NCI-H510A treated with DMSO at 0.1 percent for 48 hours (cell line): ENCODE measurements at places on chromosomes 16 and 17.

DNA sequence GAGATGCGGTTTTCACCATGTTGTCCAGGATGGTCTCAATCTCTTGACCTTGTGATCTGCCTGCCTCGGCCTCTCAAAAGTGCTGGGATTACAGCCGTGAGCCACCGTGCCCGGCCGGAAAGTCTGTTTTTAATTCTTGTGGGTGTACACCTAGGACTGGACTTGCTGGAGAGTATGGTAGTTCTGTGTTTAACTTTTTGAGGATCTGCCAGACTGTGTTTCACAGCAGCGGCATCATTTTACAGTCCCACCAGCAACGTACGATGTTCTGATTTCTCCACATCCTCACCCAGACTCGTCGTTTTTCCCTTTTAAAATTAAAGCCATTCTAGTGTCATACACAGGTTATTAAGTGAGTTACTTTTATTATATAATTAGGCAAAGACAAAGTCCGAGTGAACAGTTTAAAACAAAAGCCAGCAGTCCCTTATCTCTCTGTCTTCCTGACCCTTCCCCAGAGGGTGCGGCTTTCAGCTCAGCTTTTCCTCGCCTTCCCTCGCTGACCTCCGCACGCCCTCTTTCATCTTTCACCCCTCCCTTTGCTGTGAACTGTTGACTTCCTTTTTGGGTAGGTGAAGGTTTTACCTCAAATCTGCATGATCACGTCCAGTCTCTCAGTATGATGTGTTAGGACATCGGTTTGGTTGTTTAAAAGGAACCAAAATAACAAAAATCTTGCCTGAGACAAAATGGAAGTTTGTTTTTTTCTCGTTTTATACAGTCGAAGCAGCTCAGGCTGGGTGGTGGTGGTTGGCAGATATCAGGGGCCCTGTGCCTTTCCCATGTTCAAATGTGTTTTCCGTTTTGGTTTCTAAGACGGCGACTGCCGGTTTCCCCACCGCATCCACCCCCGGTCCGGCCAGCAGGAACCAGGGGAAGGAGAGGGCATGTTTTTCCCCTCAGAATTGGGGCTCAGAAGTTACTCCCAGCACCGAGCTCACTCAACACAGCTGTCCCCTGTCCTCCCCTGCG, 18.0 kb downstream of the FAM234A start:
- no peak for DNase-seq

GRCh38 chr16:47431960-47432359, 28.9 kb downstream of the ITFG1 start:
- no peak for DNase-seq

DNA sequence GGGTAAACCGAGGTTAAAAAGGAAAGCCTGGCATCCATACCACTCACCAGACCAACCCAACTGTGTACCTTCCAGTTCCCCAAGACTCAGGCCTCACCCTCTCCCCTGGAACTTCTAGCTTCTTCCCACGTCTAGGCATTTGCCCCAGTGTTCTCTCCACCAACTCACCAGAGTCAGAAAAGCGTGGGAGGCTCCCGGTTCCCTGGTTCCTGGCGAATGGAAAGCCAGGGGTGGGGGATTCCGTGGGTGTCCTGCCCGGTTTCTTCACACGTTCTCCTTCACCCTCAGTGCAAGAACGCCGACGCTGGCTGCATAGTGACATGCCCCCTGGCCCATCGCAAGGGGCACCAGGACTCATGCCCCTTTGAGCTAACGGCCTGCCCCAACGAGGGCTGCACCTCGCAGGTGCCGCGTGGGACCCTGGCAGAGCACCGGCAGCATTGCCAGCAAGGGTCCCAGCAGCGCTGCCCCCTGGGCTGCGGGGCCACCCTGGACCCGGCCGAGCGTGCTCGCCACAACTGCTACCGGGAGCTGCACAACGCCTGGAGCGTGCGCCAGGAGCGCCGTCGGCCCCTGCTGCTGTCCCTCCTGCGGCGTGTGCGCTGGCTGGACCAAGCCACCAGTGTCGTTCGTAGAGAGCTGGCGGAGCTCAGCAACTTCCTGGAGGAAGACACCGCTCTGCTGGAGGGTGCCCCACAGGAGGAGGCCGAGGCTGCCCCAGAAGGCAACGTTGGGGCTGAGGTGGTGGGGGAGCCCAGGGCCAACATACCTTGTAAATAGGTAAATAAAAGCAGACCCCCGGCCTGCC, 1.7 kb downstream of the RNF151 start:
- no peak for DNase-seq

DNA sequence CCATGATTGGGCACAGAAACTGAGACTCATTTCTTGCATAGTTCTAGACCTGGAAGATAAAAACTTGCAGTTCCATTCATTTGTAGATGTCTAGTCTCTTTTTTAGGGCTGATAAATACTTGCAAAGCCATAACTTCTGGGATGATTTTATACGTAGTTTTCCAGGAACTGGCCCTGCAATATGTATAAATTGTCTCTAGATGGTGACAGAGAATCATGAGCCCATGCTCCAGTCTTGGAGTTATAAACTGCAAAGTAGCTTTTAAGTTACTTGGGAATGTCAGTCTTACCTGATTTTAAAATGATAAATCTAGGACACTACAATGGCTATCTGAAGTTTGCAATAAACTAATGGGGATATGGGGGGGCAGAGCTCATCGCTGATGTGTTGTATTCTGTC, 3.0 kb upstream of the ADAMTS18 start:
- DNase-seq, result peak; percentile 18

DNA sequence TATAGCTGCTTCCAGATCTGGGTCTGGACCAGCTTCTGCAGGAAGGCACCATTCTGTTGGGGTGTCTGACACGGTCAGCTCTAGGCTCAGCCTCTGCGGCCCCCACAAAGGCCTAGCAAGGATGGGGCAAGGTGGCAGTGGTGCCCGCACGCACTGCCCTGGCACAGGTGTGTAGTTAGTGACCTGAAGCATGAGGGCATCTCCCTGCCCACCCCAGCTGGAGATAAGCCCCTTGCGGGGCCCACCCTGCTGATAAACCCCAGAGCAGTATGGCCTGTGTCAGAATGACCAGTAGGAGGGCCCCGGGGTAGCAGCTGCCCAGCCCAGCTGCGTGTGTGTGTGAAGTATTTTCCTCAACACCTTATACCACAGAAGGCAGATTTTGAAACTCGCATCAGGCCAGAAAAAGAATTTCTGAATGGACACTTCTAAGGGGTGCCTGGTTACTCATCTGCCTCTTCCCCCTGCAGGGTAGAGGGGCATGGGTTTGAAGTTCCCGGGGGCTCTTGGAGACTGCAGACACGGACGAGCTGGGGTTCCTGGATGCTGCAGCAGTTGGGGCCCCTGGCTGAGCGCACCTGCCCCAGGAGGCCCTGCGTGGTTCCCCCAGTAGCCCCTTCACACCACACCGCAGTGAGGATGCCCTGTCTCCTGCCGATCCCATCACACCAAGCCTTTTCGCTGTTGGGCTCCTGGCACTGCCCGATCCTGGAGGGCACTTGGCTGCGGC, 4.5 kb downstream of the ARHGDIA start:
- no peak for DNase-seq

GRCh38 chr17:53061446-53061845, 761.3 kb upstream of the KIF2B start:
- no peak for DNase-seq

DNA sequence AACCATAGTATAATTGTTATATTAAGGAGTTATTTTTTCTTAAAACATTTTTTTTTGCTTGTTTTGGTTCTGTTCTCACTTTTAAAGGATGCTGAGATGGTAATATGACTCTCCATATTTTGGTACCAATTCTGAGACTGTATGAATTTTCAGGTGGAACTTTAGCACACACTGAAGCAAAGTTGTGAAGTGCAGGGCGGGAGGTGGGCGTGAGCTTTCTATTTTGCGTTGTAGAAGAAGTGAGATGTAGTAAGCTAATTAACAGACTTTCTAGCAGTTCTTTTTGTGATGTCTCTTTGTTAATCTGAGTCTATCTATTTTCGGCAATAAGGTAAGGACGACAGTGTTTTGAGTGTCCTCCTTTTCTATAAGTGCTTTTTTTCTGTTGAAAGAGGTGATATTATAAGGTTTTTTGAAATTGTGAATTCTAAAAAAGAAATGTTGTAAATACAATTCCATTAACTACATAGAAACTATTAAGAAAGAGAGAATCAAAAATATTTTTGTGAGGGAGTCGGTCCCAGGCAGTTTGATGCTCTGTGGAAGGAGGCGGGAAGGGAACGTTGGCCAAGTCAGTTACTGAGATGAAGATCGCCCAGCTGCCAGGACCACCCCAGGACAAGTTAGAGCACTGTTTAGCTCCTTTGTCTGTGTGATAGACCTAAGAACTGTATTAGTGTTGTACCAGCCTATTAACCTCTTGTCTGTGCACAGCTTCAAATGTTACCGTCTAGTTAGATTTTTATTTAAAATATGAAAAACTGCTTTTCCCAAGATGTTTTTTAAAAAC, 65.0 kb downstream of the CCDC182 start:
- DNase-seq, result no peak

DNA sequence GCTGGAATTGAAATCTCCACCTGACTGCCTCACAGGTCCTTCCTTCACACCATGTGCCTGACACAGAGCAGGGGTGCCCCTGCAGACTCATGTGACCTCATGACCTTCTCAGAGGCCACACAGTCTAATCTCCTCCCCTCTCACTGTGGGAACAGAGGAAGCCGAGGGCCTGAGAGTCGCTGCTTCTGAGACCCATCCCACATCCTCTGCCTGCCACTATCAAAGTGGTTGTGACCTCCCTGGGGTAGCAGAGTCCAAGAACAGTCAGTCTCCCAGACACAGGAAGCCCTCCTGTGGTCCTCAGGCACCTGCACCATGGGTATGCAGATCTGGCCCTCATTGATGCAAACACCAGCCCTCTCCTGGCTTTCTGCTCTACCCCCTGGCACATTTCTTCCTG, 78.5 kb downstream of the RAB11FIP4 start:
- no peak for DNase-seq

DNA sequence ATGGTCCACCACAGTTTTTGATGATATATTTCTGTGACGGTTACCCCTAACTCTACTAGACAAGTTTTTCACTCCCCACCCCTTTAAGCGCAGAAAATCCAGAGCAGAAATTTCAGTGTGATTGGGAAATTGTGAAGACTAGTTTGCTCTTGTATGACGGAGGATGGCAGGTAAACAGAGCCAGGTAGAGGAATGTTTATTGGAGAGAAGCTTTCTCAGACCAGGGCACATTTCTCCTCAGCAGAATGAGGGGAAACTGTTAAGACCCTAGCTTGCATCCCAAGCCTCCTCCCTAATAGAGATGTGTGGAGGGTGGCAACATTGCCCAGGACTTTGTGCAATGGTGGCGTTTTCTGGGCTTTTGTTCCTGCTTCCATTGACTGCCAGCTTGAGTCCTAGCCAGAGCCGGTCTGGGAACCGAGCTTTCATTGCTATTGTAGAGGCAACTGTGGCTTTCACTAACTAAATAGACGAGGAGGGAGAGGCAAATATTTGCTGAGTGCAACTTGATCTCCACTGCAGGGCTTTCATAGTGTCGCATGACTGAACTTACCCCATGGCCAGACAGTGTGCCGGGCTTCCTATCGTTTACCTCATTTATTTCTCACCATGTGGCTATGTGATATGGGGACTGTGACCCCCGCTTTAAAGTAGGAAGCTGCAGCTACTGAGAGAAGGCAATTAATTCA, 159.6 kb upstream of the MPHOSPH6 start:
- peak; percentile 91 for DNase-seq

GRCh38 chr17:13734880-13735279, 133.2 kb upstream of the HS3ST3A1 start:
- no peak for DNase-seq

GRCh38 chr16:14310519-14310991, 239.4 kb downstream of the MRTFB start:
- DNase-seq, result no peak

DNA sequence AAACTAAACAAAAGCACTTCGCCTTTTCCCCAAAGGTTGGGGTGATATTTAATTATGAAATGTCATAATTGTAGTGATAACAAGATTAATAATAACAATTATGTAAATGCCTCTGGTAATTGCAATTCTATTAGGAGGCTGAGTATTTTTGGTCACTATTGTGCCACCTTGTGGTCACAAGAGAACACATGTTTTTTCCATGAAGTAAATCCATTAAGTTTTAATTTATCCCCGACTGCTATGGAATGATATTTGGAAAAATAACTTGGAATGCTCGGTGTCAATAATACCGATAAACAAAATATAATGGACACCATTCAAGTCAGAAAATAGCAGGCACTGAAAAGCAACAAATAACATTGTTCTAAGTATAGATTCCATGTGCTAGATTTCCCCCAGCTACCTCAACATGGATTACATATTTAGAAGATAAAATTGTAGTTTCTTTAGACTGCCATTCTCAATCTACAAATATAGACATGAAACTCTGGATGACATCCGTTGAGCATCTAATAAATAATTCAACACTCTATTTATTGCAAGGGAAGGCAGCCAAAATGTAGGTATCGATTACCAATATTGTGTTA, 25.0 kb upstream of the KCNJ2 start:
- DNase-seq, result peak; percentile 77

DNA sequence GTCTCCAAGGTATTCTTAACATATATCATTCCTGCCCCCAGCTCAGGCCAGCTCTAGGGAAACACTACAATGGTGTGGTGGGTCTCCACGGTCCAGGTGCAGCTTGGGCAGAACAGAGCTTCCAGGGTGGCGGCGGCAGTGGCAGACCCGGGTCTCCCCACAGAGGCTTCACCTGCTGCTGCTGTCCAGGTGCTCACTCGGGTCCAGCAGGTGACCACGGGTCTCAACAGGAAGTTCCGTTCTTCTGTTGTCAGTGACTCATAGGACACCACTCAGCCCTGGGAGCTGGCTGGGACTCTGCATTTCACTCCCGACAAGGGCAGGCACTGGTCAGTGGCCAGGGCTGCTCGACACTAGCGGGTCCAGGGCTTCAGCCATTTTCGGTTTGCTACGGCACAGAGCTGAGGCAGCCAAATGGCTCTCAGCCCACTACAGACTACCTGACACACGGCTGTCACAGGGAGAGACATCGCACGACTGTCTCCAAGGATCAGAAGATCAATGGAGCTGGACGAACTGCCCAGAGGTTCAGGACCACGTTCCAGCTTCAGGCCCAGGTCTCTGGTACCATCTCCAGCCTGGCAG, 16.7 kb downstream of the MTHFSD start:
- DNase-seq, result no peak
